HuH-7 (cell line): ENCODE measurements at places on chromosomes 6 and 20.

- no peak for DNase-seq
These were observed 16.4 kb upstream of the STX16 start for GRCh38 chr20:58634521-58635278.

- DNase-seq, result no peak
These were observed 5.5 kb downstream of the PTGIS start for GRCh38 chr20:49562311-49563014.

GRCh38 chr20:45338121-45339030, 9.8 kb downstream of the SDC4 start:
- no peak for DNase-seq

DNA sequence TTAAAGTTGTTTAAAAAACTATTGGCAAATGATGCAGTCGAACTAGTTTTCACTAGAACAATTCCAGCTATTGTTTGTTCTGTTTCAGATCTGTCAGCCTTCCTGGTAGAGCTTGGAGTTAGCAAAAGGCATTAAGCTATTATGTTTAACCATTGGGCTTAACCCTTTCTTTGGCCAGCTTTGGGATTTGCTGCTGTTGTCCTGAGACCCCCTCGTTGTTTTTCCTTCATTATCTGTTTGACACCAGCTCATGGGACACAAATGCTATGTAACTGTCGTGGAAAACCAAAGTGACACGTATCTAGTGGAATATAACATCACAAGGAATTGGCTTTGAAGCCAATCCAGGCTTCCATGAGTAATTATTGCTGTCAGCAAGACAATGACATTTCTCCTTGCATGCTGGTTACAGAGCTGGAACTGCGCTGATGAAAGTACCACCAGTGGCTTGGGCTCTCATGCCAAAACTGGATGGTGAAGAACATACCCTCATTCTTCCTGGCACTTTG, 96.0 kb downstream of the EYA2 start:
- no peak for DNase-seq

DNA sequence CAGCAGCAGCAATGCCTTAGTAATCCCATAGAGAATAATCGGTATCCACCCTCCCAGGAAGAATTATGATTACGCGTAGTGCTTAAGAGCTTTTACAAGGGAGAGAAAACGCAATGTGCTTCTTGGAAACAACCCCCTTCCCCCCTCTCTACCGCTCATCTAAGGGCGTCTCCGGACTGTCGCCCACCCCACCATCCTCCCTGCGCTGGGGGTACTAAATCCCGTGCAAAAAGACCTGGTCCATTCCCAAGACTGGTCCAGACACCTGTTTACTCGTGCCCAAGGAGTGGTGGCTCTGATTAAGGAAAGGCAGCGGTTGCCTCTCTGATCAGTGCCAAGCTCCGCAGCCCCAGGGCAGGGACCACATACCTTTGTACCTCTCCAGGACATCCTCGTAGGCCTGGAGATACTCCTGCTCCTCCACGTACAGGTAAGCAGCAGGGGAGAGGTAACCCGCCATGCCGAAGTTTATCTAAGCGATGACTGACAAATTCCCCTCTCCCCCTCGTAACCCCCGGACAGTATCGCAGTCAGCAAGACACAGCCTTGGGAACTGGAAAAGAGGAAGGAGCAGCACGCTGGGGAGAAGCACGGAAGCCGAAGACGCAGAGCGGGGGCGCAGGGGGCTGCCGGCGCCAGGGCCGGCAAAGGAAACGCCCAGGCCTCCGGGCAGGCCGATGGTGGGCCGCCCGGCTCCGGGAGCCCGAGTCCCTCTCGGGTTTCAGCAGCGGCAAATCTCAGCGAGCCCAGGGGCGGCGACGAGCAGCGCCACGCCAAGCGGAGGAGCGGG, 112.0 kb upstream of the BEND6 start:
- DNase-seq, result peak; percentile 24

DNA sequence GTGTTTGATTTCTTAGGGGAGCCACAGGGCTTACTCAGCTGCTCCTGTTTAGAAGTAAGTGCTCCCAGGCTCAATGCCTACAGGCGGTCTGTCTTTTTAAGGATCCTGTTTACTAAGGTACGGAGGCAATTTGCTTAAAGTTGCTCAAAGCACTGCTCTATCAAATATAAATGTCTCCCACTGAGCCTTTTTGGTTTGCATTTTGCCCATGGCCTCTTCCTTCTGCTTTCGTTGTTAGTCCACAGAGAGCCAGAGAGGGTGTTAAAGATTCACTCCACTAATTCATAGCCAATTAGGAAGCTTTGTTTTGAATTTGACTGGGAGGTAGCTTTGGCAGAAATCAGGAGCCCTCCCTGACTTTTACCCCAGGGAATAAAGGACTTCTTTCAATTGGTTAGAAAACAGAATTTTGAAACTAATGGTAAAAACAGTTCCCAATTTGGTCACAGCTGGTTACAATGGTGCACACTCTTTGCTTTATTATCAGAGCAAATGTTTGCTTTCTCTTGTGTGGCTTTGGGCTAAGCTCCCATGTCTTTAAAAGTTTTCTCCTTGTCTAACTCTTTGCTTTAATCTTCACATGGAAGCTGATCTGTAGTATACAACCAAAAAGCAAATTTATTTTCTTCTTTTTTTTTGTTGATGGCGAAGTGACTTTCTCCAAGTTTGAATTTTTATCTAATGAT, 126.2 kb downstream of the IMPG1 start:
- DNase-seq, result no peak

- DNase-seq, result no peak
These were observed 140.8 kb upstream of the PTPN1 start for GRCh38 chr20:50369225-50370035.

DNA sequence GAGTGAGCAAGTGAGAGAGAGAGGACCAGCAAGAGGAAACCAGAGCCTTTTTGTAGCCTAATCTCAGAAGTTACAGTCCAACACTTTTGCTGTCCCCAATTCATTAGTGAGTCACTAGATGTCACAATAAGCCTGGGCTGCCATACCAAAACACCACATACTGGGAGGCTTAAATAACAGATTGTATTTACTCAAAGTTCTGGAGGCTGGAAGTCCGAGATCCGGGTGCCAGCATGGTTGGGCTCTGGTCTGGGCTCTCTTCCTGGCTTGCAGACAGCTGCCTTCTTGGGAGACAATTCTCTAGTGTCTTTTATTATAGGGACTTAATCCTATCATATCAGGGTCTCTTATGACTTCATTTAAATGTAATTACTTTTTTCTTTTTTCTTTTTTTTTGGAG, 50.7 kb upstream of the FERMT1 start:
- DNase-seq, result no peak

GRCh38 chr6:5786321-5786968, 220.3 kb downstream of the NRN1 start:
- DNase-seq, result no peak

DNA sequence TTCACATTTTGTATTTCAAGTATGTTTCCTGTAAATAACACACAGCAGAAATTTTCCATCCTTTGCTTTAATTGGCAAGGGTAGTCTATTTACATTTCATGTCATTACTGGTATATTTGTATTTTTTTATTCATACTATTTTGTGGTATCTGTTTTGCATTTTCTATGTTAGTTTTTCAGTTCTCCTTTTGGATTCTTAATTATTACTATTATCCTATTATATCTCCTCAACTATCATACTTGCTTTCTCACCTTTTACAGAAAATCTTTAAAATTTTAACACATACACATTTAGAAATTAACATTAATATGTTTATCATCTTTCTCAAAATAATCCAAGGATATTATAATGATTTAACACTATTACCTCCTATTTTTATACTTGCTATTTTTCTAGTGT, 918.3 kb upstream of the MAP3K7 start:
- no peak for DNase-seq

GRCh38 chr6:131258816-131259476, 123.7 kb downstream of the AKAP7 start:
- no peak for DNase-seq

GRCh38 chr20:18048176-18048575, 9.5 kb downstream of the OVOL2 start:
- no peak for DNase-seq

GRCh38 chr6:2918936-2919335, 15.8 kb upstream of the SERPINB9 start:
- DNase-seq, result no peak

GRCh38 chr6:47073125-47074110, 31.3 kb upstream of the ADGRF1 start:
- peak; percentile 43 for DNase-seq

DNA sequence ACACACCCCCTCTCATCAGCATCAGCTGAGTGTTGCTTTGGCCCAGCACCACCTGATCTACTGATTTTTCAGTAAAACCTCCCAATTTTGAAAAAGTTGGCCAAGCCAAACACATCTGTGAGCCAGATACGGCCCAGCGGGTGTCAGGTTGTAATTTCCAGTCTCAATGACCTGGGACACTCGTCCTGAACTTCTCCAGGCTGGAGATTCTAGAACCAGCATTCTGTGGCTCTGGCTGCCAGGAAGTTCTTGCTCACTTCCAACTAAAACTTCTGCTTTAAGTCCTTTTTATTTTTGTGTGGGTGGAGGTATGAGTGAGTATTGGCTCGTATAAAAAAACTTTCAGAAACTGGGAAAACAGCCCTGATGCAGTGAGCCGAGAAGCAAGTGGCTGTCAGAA, 5.1 kb downstream of the KIAA1755 start:
- no peak for DNase-seq

- DNase-seq, result no peak
These were observed at the start of gene FILIP1 for GRCh38 chr6:75493400-75494064. TSS of gene FILIP1 (minus strand) at chr6:75493800. CDS start at chr6:75414972, 78,828 bp downstream.

DNA sequence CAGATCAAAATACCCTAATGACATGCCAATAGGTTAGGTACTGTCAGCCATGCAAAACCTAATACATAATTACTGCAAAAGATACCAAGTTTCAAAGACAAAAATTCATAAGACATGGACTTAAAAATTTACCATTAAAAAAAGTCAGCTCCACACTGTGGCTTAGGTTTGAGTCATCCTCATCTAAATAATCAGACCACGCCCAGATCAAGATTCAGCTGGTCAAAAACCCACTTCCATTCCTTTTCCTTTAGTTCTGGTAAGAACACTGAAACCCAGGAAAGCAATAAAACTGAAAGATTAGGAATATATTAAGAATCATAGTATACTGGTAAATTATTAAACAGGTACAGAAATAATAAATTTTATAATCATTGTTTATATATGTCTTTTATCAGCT, 81.0 kb upstream of the ASF1A start:
- no peak for DNase-seq

DNA sequence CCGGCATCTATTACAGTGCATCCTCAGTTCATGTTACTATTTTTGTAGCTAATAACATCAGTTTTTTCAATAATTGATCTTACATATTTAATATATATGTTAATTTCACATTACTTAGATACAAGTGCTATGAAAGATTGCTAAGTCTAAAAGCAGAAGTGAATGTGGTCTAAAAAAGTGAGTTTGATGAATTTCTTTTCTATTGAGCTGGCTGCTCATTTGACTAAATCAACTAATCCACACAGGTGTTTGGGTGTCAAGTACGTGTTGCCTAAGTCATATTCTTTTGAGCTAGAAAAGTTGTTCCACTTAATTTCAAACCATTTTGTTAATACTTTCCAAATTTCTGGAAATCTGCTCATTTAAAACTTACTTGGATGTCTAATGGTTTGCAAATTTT, 46.6 kb upstream of the EZR start:
- DNase-seq, result no peak

DNA sequence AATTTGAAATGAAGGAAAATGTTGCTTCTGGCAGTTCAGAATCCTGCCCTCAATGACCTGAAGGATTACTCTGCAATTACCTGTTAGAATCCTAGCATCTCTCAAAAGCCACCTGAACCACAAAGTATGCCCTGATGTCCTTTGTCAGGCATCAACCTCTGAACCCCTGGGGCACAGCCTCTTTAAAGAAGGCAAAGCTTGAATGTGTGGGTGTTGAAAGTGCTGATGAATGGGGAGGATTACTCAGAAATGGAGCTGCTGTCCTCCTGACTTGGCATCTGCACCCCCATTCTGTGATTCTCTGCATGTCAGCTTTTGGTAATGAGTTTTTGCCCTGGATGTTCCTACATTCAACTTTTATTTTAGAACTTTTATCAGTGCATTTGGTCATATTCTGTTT, 179.2 kb downstream of the PKHD1 start:
- no peak for DNase-seq

GRCh38 chr6:49527320-49527719, 23.1 kb upstream of the C6orf141 start:
- no peak for DNase-seq

DNA sequence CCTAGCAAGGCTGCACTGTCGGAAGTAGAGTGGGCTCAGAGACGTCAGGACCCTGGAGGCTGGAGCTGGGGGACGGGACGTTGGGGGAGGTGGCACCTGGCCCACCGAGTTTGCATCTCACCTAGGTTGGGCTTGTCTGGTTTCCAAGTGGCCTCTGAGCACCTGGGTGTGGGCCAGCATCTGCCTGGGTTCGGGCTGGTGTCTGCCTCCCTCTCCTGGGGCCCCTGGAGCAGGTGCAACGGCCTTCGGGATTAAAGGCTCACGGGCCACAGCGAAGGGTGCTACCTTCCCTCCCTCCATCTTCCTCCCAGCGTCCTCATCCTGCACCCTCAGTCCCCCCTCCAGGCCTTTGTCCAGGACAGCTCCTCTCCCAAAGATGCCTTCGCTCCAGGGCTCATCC, 6.0 kb downstream of the HRH3 start:
- DNase-seq, result no peak

DNA sequence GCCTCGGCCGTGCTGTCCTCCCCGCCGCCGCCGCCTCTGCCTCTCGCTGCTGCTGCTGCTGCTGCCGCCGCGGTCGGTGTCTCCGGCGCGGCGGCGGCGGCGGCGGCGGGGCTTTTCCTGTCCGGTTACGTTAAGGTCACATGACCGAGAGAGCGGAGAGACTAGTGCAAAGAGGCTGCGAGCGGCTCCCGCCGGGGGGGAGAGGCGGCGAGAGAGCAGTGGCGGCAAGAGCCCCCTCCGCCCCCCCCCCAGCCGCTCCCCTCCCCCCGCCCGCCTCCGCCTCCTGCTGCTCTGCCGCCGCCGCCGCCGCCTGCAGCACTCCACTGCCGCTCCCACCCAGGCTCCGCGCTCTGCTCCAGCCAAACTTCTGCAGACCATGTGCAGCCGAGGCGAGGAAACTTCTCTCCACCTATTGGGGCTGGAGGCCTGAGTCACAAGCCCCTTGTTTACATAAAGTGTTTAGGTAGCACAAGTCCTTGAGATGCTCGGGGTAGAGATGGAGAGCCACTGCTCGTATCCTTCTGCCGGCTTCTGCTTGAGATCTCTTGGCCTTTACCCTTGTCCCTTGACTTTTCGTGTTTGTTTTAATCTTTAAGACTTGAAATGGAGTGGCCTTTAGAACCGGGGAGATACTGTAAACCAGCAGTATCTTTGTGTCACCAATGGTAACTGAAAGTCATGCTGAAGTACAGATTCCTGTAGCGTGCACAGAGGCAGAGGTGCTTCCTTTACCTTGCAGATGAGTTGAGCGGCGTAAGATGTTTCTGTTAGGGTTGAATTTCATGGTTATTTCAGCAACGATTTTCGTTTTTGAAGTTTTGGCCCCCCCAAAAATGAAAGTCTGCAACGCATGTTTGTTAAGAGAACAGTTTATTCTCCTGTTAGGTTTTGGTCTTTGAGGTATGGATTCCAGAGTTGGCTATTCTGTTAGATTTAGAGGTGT, at the start of gene ZBTB2:
ZBTB2 (minus strand) TSS at position 89 of the 943 bp plus-strand sequence. CDS start 17,922 bp downstream, outside the sequence.
- peak; percentile 67 for DNase-seq

- no peak for DNase-seq
These were observed 37.1 kb downstream of the HLA-F start for GRCh38 chr6:29760328-29760727.

GRCh38 chr6:42963855-42964605, 3.5 kb downstream of the GNMT start:
- DNase-seq, result peak; percentile 48

- no peak for DNase-seq
These were observed 190.5 kb downstream of the FNDC1 start for GRCh38 chr6:159359581-159360297.
